ENCODE measurements at places on chromosomes 1 and 21.

DNA sequence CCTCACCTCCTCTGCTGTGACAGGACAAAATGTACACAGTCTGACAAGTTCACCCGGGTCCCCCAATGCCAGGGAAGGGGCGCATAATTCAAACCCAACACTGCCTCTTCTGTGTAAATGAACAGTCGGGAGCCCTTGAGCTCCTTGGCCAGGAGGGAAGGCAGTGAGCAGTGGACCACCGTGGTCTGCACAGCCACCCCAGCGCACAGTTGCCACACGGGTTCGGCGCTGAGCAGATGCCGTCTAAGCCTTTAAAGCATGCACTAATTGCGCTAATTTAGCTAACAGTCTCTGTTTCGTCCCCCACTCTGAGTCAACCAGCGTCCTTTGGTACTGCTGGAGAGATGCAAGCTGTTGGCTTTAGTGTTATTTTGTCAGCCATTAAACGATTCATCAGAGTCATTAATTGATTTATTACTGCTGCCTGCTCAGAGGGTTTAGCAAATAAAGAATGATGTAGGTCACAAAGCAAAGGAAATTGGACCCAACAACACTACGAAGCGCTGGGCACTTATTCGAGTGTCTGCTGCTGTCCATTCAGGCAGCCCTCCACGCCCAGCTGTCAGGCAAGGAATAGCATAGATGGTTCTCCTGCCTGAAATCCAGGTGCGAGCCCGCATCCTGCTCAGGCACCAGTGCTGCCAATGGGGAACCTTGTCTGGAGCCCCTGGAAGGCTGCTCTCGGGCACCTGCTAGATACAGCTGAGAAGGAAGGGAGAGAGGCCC, 91.5 kb downstream of the MRPL37 start:
- DNase-seq = no peak

GRCh38 chr1:206658264-206658980, 23.1 kb downstream of the DYRK3 start:
- DNase-seq = no peak

- no peak for DNase-seq
These were observed 1260.8 kb downstream of the BRINP3 start for GRCh38 chr1:189216886-189217285.

GRCh38 chr21:45304945-45305344, 17.2 kb upstream of the POFUT2 start:
- no peak for DNase-seq

DNA sequence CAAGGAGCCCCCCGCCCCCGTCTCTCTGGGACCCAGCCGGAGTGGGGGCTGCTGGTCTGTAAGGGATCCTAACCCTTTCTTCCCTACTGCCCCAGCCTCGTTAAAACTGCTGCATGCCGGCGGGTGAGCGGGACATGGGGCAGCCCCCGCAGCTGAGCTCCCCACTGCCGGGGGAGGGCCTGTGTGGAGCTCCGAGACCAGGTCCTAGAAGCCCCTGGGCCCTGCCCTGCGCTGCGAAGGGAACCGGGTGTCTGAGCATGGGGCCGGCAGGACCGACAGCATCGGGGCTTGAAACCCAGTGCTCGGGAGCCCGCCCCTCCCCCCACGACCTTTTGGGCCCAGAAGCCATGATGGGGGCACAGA, 9.2 kb upstream of the COL6A1 start:
- no peak for DNase-seq
